ENCODE measurements at places on chromosomes 13 and 19. TPM values are rescaled to one million over a fixed set of nuclear protein-coding genes. Genes with fewer than 3 reads are reported as not detected.

Gene C19orf67
- 0.12 TPM for polyA plus RNA-seq

Gene IL4I1
- polyA plus RNA-seq = 2.7 TPM

Gene SLC10A2
- polyA plus RNA-seq = 0.73 TPM

Gene NDUFB7
- 67.4 TPM for polyA plus RNA-seq

GRCh38 chr19:31715249-31715945 lies 366.2 kb upstream of the TSHZ3 start:
- DNase-seq = no peak

GRCh38 chr19:55071129-55071502 lies 4.6 kb upstream of the EPS8L1 start:
- DNase-seq = no peak

DNA sequence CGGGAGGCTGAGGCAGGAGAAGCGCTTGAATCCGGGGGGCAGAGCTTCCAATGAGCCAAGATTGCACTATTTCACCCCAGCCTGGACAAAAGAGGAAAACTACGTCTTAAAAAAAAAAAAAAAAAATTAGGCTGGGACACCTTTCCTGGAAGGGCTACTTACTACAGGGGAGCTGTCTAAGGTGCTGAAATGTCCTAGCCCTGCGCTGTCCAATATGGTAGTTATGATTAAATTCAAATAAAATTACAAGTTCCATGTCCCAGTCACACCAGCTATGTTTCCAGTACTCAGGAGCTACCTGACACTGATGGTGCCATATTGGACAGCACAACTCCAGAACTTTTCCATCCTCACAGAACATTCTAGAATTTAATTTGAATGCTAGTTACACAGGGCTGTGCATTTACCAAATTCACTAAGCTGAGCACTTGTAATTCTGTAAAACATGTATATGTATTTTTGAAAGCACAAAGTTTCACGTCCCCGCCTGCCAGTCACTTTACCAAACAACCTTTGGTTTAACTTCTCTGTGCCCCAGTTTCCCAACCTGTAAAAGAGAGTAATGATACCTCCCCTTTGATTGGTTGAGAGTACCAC lies 9.2 kb upstream of the ZSCAN22 start:
- peak; percentile 44 for DNase-seq

DNA sequence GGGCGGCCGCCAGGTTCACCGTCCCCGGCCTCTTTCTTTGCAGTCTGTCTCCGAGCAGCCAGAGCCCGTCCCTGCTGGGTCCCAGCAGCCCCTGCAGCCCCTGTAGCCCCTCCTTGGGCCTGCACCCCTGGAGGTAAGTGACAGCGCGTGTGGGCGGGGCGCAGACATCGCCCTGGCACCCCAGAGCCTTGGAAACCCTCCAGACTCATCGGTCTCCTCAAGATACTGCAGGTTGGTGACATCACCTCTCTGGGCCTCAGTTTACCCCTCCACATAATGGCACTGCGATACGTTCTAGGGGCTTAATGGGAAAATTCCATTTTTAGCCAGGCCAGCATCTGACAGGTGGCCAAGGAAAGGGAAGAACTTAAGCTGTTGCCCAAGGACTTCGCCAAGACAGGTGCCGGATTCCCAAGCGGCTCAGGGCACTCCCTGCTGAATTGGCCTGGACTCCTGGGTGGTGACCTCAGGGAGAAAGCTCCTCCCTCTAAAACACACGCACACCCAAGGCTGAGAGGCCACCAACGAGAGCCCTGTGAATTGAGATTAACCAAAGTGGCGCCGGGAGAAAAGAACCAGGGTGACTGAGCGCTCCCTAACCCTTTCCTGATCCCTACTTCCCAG lies 13.1 kb downstream of the MAST3 start:
- no peak for DNase-seq

DNA sequence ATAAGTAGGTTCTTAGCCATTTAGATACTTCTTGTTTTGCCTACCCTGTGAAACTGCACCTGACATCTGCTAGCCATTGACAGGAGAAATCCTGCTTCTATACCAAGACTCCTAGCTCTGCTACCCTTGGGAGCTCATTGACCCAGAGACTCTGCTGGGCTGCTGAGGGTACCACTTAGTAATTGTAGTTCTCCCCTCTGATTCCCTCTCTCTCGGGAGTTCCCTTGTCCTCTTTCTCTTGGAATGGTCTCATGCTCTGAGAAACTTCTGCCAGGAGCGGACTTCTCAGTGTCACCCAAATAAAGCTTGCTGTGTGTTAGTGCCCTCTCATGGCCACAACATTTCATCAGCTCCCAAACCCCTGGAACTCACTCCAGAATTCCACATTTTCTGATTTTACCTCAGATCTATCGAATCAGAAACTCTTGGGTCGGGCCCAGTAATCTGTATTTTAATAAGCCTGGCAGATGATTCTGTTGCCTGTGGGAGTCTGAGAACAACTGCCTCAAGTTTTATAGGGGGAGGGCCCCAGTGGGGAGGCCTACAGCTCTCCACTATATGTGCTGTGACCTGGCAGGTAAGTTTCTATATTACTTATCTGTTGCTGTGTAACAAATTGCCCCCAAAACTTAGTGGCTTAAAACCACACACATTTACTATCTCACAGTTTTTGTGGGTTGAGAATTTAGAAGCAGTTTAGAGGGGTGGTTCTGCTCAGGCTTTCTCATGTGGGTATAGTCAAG lies 221.1 kb downstream of the TDRD3 start:
- DNase-seq = no peak

DNA sequence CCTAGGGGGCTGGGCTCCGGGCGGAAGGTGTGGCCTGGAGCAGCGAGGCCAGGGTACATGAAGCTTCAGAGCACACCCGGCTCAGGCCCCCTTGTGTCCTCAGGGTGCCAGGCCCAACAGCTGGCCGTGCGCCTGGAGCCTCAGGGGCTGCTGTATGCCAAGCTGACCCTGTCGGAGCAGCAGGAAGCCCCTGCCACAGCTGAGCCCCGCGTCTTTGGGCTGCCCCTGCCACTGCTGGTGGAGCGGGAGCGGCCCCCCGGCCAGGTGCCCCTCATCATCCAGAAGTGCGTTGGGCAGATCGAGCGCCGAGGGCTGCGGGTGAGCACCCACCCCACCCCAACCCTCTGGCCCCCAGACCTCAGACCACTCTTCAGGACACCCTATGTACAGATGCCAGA lies 3.2 kb downstream of the SYDE1 start:
- DNase-seq = no peak

GRCh38 chr13:29497137-29497654 lies 98.3 kb downstream of the SLC7A1 start:
- peak; percentile 78 for DNase-seq

DNA sequence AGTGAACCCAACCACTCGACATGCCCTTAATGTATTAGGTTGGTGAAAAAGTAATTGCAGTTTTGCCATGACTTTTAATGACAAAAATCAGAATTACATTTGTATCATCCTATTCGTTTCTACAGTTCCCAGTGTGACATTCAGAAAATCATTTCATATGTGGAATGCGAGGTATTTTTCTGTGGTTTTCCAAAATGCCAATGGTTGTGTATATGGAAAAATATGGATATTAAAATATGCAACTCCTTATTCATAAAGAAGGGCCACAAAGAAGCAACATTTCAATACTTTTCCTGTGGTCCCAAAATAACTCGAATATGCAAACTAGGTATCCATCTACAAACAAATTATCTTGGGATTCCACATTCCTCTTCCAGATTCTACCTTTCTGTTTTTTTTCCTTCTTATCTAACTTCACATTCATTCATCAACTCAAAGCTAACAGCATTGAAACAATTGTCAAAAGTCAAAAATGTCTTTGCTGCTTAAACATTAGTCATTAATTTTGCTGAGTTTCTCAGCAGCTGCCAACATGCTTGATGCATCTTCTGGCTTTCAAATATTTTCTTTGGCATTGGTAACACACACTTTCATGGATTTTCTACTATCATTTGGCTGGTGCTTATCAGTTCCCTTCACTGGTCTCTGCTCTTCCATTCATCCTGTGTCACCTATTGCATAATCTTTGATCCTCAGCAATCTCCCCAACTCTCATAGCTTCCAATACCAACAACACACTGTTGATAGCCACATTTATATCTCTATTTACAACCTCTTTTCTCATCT lies 1445.4 kb downstream of the EFNB2 start:
- DNase-seq = no peak

DNA sequence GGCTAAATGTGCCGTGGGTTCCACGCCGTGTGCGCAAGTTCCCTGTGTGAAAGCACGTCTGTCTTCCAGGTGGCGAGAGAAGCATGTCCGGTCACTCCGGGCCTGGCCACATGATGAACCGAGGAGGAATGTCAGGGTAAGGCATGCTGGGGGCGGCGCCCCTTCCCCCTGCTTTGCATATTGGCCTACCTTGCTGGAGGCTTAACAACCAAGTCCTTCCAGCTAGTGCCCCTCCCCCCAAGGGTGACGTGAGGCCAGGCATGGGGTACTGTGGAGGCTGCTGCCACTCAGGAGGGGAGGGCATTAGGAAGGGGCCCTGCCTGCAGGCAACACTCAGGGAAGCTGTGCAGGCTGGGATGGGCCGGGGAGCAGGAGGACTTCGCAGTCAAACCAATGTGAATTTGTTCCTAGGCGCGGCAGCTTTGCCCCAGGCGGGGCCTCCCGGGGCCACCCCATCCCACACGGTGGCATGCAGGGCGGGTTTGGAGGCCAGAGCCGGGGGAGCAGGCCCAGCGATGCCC lies 12.5 kb downstream of the MICOS13 start:
- DNase-seq = no peak
